ENCODE measurements at places on chromosomes 11 and 22. TPM values are rescaled to one million over a fixed set of nuclear protein-coding genes. Genes with fewer than 3 reads are reported as not detected.

DDIAS gene
- 21.7 TPM for total RNA-seq

CRYBB2 gene
- total RNA-seq: not detected

GRCh38 chr22:49507607-49508292, 319.9 kb downstream of the BRD1 start:
- no peak overlapping the region for H3K27ac ChIP-seq
- peaks cover 14% of the 10 kb centered on the region for H3K4me1 ChIP-seq
- H3K27me3 ChIP-seq: peaks cover 6% of the 10 kb centered on the region
- H3K4me3 ChIP-seq: no peak overlapping the region
- DNase-seq: no peak

- H3K27ac ChIP-seq: no peak overlapping the region
- H3K36me3 ChIP-seq: no peaks in the 10 kb centered on the region
- no peaks in the 10 kb centered on the region for H3K4me1 ChIP-seq
- DNase-seq: no peak
- no peaks in the 10 kb centered on the region for H3K27me3 ChIP-seq
Observed at GRCh38 chr22:45452565-45453379, 39.3 kb downstream of the RIBC2 start.

FXYD6 gene
- total RNA-seq: 31.6 TPM

ABCG4 gene
- 4.4 TPM for total RNA-seq

GRCh38 chr11:74726547-74727182, 4.6 kb downstream of the CHRDL2 start:
- peak; percentile 79 for DNase-seq
- H3K4me3 ChIP-seq: no peak overlapping the region
- no peaks in the 10 kb centered on the region for H3K36me3 ChIP-seq

DNA sequence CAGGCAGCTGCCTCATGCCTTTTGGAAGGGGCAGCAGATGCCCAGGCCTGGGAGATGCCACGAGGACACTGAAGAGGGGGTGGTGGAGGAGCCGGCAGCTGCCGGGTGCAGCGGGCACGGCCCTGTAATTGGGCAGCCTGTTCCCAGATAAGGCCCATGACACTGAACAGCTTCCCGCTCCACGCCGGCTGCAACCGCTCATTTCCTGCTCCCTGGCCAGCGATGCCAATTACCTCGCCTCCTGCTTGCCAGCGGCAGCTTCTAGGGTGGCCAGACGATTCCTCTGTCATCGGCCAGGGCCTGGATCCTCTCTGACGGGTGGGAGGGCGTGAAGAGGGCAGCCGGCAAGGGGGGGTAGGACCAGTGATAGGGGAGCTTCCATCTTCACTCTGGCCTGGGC, 22.8 kb downstream of the FLRT1 start:
- H3K36me3 ChIP-seq: no peaks in the 10 kb centered on the region
- no peak overlapping the region for H3K27ac ChIP-seq
- H3K27me3 ChIP-seq: peaks cover 98% of the 10 kb centered on the region

GRCh38 chr11:117273550-117274289, 17.4 kb upstream of the BACE1-AS start:
- H3K4me1 ChIP-seq: no peaks in the 10 kb centered on the region
- H3K4me3 ChIP-seq: no peak overlapping the region
- H3K27ac ChIP-seq: 0 out of 2 replicates have a peak overlapping the region, but pooled peaks have one; percentile 2

DNA sequence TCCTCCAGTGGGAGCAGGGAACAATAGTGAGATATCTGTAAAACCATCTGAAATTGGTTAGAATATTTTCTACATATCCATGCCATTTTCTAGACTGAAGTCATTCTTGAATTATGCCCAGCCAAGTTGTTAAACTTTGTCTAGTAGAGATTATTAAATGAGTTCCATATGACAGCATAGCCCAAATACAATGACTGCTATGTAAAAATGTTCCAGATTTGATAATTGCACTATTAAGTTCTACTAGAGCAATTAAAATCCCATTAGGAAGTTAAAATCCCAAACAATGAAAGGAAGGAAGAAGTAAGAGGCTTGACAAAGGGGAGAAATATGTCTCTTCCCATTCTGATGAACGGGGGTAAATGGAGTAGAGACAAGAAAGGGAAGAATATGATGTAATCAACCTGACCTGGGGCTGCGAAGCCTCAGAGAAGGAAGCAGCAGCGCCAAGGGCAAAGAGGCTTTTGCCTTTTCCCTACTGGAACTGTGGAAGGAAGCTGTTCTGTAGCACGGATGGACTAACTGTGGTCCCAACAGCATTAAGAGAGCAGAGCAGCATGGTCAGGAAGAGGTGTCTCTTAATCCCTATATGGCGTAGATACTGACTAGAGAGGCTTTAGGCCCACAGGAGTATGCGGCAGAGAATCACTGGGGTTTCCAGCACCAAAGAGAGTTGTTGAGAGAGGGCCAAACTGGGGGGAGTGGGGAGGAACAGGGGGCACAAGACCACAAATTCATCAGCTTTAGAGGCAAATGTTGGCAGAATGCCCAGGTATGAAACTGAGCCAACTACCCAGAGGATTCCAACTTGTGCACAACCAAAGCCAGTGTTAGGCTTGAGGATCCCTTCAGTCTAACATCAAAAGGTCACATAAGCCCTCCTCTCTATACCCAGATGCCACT, 26.7 kb downstream of the RRP8 start:
- H3K36me3 ChIP-seq: no peaks in the 10 kb centered on the region
- H3K4me1 ChIP-seq: no peaks in the 10 kb centered on the region
- H3K27me3 ChIP-seq: no peaks in the 10 kb centered on the region
- no peak overlapping the region for H3K4me3 ChIP-seq
- no peak for DNase-seq

GRCh38 chr11:101446238-101446637, 137.6 kb downstream of the TRPC6 start:
- no peaks in the 10 kb centered on the region for H3K27me3 ChIP-seq
- H3K4me3 ChIP-seq: no peak overlapping the region
- no peak for DNase-seq
- H3K4me1 ChIP-seq: no peaks in the 10 kb centered on the region
- no peaks in the 10 kb centered on the region for H3K36me3 ChIP-seq

DNA sequence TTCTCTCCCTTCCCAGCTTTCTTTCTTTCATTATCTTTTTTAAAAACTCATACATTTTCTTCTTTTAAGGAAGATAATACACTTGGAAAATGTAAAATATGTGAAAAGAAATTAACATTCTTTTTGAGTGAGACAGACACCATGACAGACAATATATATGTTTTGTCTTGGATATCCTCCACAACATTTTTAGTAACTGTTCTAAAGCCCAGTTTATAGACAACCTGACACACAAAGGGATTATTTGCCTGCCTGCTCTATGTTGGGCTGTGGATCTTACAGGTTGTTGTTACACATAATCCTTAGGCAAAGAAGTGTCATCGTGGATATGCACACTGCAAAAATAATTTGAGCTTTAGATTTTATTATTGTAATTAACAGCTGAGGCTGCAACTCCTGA, 301.4 kb upstream of the PDGFD start:
- H3K4me3 ChIP-seq: no peak overlapping the region
- no peaks in the 10 kb centered on the region for H3K27me3 ChIP-seq
- no peaks in the 10 kb centered on the region for H3K4me1 ChIP-seq
- no peaks in the 10 kb centered on the region for H3K36me3 ChIP-seq
- no peak overlapping the region for H3K27ac ChIP-seq

- H3K36me3 ChIP-seq: peaks cover 15% of the 10 kb centered on the region
- DNase-seq: peak; percentile 34
- peak overlapping the region; percentile 96 for H3K27ac ChIP-seq
- H3K4me1 ChIP-seq: peaks cover 26% of the 10 kb centered on the region
- H3K4me3 ChIP-seq: peak overlapping the region; percentile 90
- H3K27me3 ChIP-seq: 0 out of 2 replicates have a peak, but pooled peaks cover 2% of the 10 kb centered on the region
Observed at GRCh38 chr22:35258191-35258988, 1.1 kb downstream of the HMGXB4 start.

DNA sequence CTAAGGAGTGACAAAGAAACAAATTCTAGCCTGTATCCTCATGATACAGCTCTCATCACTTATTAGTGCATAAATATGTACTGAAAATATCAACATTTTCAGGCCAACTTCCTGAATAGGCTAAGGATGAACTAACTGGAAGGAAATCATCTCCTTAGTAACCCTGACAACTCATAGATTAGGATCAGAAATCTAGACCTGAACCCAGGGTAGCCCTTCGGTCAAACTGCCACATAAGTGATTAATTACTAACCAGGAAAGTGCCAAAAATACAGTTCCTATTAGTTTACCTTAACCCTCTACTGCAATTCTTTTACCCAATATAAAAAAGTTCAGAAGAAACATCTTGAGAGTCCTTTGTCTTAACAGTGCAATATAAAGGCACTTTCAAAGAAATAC, 40.0 kb downstream of the AMBRA1 start:
- H3K27me3 ChIP-seq: no peaks in the 10 kb centered on the region
- H3K36me3 ChIP-seq: no peaks in the 10 kb centered on the region
- H3K27ac ChIP-seq: peak overlapping the region; percentile 40
- DNase-seq: no peak

DNA sequence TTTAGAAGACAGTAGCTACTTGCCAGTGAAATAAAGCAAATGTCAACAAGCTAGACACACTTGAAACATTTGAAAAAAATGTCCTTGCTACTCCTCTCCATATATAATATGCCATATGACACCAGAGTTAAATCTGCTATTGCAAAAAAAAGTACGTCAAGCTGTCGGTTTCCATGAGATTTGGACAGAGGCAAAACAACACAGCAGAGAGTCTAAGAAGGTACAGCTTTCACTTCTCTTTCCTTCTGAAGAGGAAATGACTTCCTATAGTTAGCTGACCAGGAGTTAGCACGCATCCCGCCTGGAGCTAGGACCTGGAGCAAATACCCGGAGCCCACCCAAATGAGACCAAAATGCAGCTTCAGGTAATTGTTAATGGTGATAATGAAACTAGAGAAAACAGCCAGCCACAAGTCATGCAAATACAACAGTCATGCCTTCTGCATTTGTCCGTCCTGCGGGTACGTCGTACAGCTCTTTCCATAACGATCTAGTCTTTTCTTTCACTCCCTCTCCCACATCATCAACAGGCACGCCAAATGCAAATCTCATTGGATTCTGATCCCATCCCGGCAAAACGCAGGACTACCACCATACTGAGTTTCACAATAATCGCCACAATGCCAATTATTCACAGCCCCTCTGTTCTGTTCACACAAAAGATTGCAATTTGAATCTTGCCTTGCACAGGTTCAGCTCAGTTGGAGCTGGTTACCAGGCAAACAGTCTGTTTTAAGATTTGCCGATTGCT, 395.0 kb upstream of the CCDC90B start:
- no peak overlapping the region for H3K27ac ChIP-seq
- DNase-seq: no peak
- no peak overlapping the region for H3K4me3 ChIP-seq

PATE2 gene
- total RNA-seq: not detected

- H3K4me3 ChIP-seq: no peak overlapping the region
- H3K36me3 ChIP-seq: 0 out of 2 replicates have a peak, but pooled peaks cover under 1% of the 10 kb centered on the region
- no peak overlapping the region for H3K27ac ChIP-seq
- H3K4me1 ChIP-seq: peaks cover 6% of the 10 kb centered on the region
- DNase-seq: no peak
Observed at GRCh38 chr11:71381781-71382505, 66.2 kb downstream of the DHCR7 start.

- no peaks in the 10 kb centered on the region for H3K36me3 ChIP-seq
- no peak overlapping the region for H3K27ac ChIP-seq
- DNase-seq: no peak
- H3K27me3 ChIP-seq: peaks cover 57% of the 10 kb centered on the region
Observed at GRCh38 chr11:94515398-94515797, 3.1 kb downstream of the C11orf97 start.

DNA sequence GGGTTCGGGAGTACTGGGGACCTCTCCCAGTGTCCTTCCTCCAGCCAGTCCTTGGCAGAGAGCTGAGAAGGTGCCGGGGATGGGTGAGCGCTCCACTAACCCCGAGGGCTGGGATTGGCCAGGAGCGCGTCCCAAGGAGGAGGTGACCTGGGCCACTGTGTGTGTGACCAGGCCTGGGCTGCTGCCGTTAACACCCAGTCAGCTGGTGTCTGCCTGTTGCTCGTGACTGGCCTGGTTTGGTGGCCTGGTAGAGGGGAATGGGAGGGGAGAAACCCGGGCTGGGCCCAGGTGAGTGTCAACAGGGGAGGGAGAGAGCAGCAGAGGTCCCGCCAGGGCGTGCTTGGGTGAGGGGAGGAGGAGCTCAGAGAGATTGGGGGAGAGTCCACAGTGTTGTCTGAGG, 29.9 kb upstream of the GRAMD4 start:
- no peak overlapping the region for H3K4me3 ChIP-seq
- no peaks in the 10 kb centered on the region for H3K36me3 ChIP-seq
- H3K4me1 ChIP-seq: peaks cover 22% of the 10 kb centered on the region
- no peaks in the 10 kb centered on the region for H3K27me3 ChIP-seq
